Memory B cell (primary cell): ENCODE measurements at places on chromosomes 6 and 20.

GRCh38 chr20:3209946-3210317 is 634 bp downstream of the ITPA start:
- DNase-seq, result no peak

- no peak for DNase-seq
Observed at GRCh38 chr6:130964808-130965604, 98.0 kb downstream of the EPB41L2 start.

DNA sequence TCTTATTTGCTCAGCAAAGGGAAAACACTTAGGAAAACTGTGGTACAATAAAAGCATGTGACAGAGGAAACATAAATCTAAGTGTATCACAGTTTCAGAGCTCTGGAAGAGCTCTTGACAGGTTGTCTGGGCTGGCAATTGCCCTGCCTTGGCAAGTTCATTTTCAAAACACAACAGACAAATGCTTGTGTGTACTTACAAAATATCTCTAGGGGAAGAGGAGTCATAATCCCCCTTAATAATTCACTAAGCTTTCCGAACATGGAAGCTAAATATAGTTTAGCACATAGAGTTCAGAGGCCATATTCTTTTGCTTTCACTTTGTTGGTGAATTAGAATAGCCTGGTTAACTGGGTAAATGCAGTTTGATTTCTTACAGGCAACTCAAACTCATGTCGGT is 211.6 kb upstream of the THEMIS start:
- DNase-seq, result no peak

DNA sequence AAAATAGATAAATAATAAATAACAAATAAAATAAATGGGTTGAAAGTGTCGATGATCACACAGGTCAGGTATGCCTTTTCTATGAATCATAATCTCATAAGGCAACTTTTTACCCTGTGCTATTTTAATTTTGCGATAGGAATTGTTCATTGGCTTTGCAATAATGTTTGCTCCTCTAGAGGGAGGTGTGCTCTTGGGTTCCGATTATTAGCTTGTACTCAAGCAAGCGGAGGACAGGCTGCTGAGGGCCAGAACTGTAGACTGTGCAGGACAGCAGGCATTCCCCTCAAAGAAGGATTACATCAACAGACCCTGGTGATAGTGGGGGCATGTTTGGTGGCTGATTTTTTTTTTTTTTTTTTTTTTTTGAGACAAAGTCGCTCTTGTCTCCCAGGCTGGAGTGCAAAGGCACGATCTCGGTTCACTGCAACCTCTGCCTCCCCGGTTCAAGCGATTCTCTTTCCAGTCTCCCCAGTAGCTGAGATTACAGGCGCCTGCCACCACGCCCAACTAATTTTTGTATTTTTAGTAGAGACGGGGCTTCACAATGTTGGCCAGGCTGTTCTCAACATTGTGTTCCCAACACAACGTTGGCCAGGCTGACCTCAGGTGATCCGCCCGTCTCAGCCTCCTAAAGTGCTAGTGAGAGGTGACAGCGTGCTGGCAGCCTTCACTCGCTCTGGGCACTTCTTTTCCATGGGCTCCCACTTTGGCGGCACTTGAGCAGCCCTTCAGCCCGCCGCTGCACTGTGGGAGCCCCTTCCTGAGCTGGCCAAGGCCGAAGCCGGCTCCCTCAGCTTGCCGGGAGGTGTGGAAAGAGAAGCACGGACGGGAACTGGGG is 35.6 kb downstream of the RIOK1 start:
- no peak for DNase-seq

DNA sequence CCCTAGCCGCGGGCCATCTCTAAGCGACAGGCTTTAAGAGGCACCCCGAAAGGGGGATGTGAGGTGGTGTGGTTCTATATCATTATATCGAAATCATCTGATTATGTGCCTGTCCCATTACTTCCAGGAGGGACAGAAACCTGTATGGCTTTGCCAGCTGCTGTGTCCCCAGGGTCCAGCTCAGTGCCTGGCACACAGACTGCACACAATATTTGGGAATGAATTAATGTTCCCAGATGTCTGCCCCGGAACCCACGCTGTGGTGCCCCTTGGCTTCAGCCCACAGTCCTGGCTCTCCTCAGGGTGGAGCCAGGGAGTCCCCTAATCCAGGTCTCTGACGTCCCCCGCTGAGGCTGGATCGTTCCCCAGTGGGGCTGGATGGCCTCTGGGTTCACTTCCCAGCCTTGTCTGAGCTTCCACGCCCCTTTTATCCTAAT is 8.9 kb upstream of the AHCY start:
- no peak for DNase-seq

DNA sequence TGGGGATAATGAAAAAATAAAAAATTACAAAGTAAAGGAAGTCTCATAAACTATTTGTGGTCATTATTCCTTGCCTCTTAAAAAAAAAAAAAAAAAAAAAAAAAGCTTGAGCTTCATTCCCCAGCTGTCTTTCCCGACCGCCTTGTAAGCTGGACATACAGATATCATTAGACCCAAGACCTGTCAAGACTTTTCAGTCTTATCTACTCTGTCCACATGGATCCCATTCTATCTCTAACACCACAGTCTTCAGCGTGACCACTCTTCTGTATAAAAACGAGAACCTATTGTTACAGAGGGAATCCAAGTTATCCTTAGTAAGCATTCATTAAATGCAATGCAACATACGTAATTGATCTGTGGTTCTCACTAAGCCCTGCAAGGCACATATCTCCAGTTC is 423.5 kb downstream of the MEI4 start:
- no peak for DNase-seq

DNA sequence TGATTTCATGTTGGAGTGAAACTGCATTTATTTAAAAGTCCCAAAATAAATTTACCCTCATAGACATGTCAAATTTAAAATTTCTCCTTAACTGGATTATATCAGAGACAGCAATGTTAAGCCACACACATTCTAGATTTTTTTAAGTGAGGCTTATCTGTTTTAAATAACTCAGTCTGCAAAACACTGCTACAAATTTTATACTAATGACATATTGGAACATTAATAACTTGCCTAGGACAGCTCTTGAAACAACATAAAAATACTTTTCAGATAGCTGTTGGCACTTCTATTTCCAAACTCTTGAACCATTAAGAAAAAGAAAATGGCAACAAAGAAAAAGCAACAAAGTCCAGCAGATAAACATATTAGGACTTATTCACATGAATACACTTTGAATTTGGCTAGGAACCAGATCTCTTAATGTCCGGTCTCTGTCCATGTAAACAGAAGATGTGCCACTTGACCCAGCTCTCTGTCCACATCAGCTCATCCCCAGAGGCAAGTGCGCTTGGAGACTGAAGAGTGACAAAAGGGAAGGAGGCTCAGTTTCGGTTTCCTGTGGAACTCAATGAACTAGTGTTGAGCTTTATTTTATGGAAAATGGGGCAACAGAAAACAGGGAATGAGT is 219.3 kb upstream of the THBS2 start:
- DNase-seq, result no peak

DNA sequence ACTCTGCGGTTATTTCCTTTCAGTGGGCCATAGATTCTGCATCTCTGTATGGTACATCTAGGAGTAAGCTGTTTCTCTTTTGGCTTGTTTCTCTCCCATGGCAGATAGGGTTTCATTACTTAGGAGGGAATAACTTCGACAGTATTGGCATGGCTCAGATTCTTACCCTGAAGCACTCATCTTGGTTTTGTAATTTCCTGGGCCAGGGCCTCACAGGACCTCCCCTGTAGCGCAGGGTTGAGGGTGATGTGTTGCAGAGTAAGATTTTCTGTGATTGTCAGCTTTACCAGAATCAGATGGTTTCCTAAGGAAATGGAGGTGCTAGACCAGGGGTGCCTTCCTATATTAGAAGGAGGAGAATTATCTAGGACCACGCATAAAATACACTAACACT is 78.3 kb downstream of the STXBP5 start:
- DNase-seq, result no peak

DNA sequence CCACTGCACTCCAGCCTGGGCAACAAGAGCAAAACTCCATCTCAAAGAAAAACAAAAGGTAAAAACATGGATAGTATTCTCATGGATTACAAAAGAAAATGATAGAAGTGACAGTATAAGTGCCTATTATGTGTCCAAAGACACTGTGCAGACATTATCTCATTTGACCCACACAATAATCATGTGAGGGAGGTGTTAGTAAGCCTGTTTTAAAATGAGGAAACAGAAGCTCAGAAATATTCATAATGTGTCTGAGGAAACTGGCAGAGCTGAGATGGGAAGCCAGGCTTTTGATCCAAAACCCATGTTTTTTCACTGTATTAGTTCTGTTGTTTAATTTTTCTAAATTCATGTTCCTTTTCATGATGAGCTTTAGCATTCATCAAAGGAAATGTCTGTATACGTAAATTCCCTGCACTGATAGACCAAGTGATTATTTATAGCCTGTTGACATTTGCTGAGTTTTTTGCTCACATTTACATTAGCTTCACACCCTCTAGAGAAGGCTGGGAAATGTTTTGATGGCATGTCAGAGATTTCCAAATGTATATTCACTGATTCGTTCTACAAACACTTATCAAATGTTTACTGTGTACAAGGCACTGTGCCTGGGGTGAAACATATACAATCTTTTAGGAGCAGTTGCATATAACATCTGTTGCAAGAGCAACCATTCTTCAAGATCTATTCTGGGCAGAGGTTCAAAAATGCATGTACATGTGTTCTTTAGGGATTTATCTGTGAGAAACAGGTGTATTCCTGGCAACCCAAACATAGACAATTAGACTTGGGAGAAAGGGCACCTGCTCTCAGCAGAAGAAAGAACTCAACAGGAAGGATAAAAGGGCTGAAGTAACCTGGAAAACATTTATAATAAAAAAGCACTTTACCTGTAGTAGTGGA is 331.5 kb downstream of the SAMD5 start:
- DNase-seq, result no peak

DNA sequence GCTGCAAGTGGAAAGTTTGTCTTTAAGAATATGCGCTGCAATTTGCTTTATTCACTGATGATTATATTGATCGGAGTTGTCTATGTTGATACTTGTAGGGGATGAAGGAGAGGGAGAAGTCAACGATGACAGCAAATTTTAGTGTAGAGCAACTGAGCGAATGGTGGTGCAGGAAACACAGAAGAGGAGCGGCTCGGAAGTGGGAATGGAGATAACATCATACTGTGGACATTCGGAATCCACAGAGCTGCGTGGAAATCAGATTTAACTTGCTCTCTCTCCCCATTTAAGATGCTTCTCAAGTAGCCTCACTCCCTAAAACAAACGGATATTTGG is 722 bp upstream of the TMEM14B start:
- DNase-seq, result no peak

- DNase-seq, result no peak
Observed at GRCh38 chr20:57856658-57857057, 146.8 kb upstream of the PMEPA1 start.

GRCh38 chr6:148671085-148671484 is 75.7 kb upstream of the UST start:
- no peak for DNase-seq

- no peak for DNase-seq
Observed at GRCh38 chr20:58634521-58635278, 16.4 kb upstream of the STX16 start.
